Dermis microvascular lymphatic vessel endothelial cell (primary cell): ENCODE measurements at places on chromosomes 2 and 18.

GRCh38 chr18:933082-933481 is 28.4 kb downstream of the ADCYAP1 start:
- no peak for DNase-seq

DNA sequence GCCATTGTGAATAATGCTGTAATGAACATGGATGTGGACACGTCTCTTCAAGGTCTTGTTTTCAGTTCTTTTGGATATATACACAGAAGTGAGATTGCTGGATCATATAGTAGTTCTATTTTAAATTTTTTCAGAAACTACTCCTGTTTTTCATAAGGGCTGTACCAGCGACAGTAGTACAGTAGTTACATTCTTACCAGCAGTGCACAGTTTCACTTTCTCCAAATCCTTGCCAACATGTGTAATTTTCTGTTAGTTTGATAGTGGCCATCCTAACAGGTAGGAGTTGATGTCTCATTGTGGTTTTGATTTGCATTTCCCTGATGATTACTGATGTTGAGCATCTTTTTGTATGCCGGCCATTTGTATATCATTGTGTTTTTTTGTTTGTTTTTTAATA is 81.7 kb downstream of the EPC2 start:
- DNase-seq = no peak

- DNase-seq = no peak
These were observed 167.6 kb downstream of the AFF3 start for GRCh38 chr2:99974682-99975375.

DNA sequence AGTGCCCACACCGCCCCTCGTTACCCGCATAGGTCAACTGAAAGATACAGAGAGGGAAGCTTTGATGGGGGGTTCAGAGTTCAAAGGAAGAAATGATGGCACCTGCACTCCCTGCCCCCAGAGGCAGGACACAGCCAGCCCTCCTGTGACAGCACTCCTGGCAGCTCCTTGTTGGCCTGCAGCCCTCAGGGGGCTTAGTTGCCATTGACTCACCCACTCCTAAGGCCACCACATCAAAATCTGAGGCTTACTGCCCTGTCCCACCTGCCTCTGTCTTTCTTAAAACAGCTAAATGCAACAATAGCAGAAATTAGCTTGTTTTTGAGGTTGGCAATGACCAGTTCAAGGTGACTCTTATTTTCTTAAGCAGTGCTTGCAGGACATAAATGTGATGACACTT is 31.6 kb upstream of the SLC35F6 start:
- DNase-seq = no peak

- DNase-seq = no peak
These were observed 303.9 kb upstream of the KCNJ3 start for GRCh38 chr2:154394600-154394999.

DNA sequence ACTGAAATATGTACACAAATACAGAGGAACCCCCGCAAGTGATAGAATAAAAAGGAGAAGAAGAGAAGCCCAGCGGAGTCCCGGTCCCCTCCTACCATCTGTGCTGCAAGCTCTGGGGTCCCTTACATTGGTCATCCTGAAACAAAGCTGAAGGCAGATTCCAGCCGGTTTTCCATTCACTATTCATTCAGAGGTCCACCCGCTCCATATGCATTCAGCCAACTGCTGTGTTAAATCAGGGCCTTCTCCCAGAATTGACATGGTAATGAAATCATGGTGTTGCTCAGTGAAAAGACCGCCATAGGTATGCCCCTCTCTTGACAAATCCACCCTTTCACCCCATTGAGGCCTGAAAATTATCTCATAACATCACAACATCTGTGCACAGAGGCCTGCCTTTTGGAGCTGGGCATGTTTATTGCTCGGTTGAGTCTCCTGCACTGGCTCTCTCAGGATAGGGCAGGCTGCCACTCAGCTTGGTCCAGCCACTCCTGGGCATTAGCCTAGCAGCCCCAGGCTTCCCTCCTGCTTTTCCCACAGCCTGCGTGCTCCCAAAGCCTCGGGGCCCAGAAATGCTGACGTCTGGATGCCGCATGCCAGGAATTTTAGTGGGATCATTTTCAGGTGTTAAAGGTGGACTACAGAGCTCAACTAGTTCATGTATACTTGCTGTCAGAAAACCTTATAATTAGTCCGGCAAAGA is 39.3 kb upstream of the ID2 start:
- no peak for DNase-seq

DNA sequence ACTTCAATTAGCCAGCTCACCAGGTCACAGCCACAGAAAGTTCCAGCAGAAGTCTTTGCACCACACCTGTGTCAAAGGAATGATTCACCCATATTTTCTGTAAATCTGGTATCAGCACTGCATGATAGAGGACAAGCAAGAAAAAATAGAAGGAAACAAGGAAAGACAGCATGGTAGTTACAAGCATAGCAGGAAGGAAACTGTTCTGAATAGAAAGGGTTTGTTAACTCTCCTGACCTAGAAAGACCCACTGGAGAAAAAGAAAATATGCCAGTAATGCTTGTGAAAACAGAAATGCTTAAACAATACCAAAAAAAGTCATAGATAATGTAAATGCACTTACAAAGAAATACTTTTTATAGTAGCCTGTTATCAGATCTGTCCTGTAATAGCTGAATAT is 40.8 kb downstream of the SCRN3 start:
- peak; percentile 62 for DNase-seq

- DNase-seq = no peak
These were observed 141.4 kb downstream of the FAM124B start for GRCh38 chr2:224260372-224261020.

- DNase-seq = peak; percentile 27
These were observed 1.4 kb downstream of the UBE2F start for GRCh38 chr2:237968048-237968862.

- DNase-seq = no peak
These were observed 88.7 kb downstream of the ADAM23 start for GRCh38 chr2:206531996-206532543.

DNA sequence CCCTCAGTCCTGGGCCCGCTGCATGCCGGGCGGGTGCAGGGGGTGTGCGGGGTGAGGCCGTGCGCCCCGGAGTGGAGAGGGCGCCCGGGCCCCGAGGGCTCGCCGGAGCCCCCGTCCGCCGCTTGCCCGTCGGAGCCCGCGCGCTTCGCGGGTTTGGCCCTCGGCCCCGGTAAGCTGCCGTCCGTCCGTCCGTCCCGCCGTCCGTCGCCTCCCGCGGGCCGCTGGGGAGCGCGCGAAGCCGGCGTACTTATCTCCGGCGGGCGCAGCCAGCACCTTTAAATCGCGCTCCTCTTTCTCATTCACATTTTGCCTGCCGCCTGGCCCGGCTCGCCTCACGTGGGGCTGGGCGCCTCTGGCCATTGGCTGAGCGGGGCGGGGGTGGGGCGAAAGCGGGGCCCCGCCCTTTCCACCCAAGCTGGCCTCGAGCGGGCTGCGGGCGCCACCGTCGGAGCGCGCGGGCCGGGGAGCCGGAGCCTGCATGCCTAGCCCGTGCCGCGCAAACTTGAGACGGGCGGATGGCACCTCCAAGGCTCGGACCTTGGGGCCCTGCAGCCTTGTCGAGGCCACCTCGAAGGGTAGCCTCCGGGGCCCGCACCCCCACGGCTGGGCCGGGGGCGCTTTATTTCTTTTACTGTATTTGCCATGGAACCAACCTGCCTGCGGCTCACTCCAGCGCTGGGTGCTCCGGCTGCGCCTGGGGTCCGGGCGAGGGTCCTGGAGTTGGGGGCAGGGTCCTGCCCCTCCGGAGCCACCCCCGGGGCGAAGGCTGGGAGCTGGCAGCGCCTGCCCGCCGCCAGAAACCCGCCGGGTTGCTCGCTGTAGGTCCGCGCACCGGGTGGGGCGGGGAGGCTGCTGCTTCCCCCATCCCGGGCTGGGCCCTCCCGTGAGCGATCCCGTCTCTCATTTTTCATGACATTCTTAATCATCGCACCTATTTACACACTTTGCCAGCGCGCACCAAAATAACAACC is at the start of gene GBX2:
TSS of gene GBX2 (minus strand) at position 277 of the 971 bp plus-strand sequence. CDS start 415 bp downstream, outside the sequence.
- DNase-seq = peak; percentile 59

- no peak for DNase-seq
These were observed 1079.5 kb upstream of the CELF4 start for GRCh38 chr18:38644875-38645641.

DNA sequence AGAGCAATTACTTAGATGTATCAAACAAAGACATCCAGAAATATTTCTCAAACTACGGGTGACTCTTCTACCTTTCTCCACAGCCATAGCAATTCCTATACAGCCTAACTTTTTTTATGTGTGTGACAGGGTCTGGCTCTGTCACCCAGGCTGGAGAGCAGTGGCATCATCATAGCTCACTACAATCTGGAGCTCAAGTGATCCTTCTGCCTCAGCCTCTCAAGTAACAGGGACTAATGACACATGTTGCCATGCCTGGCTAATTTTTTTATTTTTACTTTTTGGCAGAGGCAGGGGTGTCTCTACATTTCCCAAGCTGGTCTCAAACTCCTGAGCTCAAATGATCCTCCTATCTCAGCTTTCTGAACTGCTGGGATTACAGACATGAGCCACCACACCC is 328.9 kb upstream of the NT5C1B start:
- no peak for DNase-seq

- no peak for DNase-seq
These were observed 1384.4 kb upstream of the PIK3C3 start for GRCh38 chr18:40570615-40571014.

- no peak for DNase-seq
These were observed 91.5 kb downstream of the EIPR1 start for GRCh38 chr2:3285901-3286645.

DNA sequence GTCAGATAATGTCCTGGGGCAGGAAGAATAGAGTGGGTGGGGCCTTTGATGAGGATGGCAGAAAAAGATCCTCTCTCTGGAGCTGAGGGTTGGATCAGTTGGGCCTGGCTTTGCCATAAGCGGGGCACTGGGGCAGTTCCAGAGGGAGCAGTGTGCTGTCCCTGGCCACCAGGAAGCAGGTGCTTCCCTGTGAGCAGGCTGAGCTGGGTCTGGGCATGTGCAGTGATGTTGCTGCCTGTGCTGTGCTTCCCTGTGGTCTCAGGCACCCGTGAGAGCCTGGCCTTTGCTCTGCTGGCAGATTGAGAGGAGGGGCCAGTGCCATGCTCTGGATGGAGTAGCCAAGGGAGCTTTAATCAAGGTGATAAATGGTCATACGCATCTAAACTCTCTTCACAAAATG is 14.6 kb upstream of the NPPC start:
- peak; percentile 83 for DNase-seq

DNA sequence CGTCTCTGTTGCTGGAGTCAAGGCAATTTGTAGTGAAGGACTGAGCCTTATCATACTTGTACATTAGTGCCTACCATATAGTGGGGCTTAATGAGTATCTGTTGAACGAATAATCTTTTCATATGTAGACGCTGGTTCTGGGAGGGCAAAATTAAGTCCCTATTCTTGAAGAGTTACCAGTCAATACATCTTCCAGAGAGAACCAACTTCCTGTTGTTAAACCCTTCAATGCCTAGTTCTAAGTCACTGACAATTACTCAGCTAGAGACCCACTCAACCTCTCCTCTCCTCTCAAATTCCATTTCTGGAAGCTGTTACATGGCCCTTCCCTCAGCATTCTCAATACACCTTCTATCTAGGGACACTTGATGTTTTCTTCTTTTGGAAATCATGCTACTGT is 1.1 kb upstream of the MOB4 start:
- DNase-seq = no peak

- DNase-seq = no peak
These were observed 335.3 kb downstream of the TNS1 start for GRCh38 chr2:217667512-217667911.

DNA sequence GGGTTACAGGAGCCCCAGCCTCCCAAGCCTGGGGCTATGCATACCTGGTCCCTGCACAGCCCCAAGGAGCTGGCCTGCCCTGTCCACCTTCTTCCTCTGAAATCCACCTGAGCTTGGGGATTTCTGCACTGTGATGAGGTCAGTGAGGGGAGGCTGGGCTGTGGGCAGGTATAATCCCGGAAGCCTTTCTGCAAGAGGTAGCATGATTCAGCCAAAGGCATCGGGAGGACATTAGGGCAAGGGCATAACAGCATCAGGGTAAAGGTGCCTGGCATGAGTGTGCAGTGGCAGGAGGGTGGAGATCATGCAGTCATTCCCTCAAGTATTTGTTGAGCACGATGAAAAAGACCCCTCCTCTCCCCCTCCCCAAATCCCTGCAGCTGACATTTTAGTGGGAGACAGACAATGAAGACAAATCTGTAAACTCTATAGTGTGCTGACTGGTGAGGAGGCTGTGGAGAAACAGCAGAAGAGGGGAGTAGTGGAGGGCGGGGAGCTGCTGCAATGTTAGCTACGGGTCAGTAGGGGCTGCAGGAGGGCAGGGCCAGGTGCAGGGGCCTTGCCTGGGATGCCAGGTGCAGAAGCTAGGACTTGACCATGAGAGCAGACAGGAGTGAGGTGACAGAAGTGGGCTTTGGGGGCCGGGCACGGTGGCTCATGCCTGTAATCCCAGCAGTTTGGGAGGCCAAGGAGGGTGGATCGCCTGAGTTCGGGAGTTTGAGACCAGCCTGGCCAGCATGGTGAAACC is 18.7 kb downstream of the ZFP36L2 start:
- no peak for DNase-seq

DNA sequence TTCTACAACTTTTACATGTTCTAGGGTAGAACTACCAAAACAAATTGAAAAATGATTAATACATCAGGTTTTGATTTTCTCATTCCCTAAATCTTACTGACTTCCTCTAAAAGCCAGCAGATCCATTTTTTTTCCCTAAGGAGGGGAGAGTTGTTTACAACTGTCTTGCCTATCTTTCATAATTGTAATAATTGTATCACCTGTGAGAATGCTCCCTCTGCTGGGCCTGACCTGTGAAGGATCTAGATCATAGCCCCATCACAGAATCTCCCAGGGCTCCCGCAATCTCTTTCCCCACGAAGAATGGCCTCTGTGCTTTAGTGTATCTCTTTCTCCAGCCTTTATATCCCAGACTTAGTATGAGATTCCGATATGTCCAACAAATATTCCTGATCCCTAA is 9.1 kb downstream of the LOXL3 start:
- DNase-seq = no peak

- DNase-seq = no peak
These were observed 17.9 kb upstream of the NPAS2 start for GRCh38 chr2:100802066-100802465.

- no peak for DNase-seq
These were observed 8.6 kb downstream of the CHN1 start for GRCh38 chr2:174996622-174997021.

DNA sequence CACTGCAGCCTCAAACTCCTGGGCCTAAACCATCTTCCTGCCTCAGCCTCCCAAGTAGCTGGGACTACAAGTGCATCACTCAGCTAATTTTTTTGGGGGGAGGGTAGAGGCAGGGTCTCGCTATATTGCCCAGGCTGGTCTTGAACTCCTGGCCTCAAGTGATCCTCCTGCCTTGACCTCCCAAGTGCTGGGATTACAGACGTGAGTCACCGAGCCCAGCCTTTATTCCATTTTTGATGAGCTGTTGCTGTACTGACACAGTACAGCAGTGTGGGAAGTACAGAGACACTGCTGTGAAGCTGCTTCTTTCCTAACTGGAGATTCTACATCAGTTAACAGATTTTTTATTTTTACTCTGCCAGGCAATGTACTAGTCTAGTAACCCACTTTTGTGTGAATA is 18.8 kb downstream of the PTRHD1 start:
- DNase-seq = no peak

DNA sequence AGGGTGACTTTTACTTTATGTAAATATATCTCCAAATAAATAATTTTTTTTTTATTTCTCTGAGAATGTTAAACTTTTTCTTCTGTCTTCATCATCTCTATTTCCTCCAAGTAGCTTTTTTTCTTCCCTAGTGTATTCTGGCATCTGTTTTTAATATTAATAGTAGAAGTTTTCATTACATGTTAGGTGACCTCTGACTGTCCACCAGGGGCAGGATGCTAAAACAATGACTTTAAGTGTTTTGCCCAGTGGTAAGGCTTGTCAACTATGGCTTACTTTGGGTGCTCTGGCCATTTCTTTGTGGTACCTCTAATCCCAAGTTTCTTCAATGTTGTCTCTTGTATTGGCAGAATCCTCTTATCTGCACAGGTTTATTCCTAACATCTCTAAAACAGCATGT is 127.1 kb downstream of the SRBD1 start:
- DNase-seq = no peak
